Heart left ventricle (tissue), 16 donors: ENCODE measurements at places on chromosomes 7 and 10. TPM values are rescaled to one million over a fixed set of nuclear protein-coding genes. Genes with fewer than 3 reads are reported as not detected.
A peak's percentile ranks its signal among the peaks of the same experiment; 100 is the strongest.

LIPN gene
- total RNA-seq = not detected

COL26A1 gene
- total RNA-seq = not detected

FAM241B gene
- 0.64 TPM for total RNA-seq

COL17A1 gene
- 0.28 TPM for total RNA-seq

PRLHR gene
- total RNA-seq = not detected

CPXM2 gene
- total RNA-seq = 7.4 TPM

SRGN gene
- total RNA-seq = 34.7 TPM

DNA sequence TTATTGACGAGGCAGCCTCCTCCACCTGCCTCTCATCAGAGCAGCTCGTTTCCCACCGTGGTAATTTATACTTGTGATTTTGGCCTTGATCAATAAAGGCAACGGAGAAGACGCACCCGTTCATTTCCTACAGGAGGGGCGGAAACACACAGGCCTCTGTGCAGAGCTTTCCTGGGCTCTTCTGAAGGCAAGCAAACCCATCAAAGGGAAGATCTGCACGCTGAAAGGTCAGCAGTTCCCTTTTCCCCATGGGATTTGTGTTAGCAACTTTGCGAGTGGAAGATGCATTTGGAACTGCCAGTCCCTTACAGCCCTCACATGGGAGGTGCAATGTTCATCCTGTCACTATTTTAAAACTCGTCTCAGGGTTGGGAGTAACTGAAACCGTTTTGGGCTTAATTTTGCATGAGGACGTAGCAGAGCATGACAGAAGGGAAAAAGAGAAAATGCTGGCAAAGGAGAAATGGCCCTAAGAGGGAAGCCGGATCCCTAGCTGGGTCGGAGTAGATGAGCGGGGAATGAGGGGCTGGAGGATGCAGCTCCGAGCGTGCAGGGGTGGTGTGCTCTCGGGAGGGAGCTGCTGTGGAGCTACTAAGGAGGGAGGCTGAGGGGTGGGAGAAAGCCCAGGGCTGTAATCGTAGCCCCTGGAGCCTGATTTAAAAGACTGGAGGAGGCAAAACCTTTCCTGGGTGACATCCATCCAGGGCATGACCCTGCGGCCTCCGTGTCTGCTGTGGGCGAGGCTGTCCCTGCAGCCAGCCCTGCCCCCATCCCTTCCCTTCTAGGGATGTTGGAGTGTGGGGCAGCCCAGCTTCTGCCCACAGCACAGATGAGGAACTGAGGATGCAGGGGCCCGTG is 111.1 kb upstream of the FAM20C start:
- peaks cover 9% of the 10 kb centered on the region for H3K4me1 ChIP-seq
- H3K36me3 ChIP-seq = no peaks in the 10 kb centered on the region
- H3K27ac ChIP-seq = no peak overlapping the region
- peaks cover 8% of the 10 kb centered on the region for H3K27me3 ChIP-seq

GRCh38 chr10:102299873-102300272 is 54.5 kb downstream of the GBF1 start:
- DNase-seq = no peak
- no peaks in the 10 kb centered on the region for H3K27me3 ChIP-seq
- peak overlapping the region; percentile 82 for H3K27ac ChIP-seq

GRCh38 chr10:61754587-61755550 is 92.1 kb downstream of the CABCOCO1 start:
- H3K36me3 ChIP-seq = no peaks in the 10 kb centered on the region
- no peak overlapping the region for H3K27ac ChIP-seq
- no peaks in the 10 kb centered on the region for H3K27me3 ChIP-seq
- no peak for DNase-seq
- H3K4me3 ChIP-seq = no peak overlapping the region

DNA sequence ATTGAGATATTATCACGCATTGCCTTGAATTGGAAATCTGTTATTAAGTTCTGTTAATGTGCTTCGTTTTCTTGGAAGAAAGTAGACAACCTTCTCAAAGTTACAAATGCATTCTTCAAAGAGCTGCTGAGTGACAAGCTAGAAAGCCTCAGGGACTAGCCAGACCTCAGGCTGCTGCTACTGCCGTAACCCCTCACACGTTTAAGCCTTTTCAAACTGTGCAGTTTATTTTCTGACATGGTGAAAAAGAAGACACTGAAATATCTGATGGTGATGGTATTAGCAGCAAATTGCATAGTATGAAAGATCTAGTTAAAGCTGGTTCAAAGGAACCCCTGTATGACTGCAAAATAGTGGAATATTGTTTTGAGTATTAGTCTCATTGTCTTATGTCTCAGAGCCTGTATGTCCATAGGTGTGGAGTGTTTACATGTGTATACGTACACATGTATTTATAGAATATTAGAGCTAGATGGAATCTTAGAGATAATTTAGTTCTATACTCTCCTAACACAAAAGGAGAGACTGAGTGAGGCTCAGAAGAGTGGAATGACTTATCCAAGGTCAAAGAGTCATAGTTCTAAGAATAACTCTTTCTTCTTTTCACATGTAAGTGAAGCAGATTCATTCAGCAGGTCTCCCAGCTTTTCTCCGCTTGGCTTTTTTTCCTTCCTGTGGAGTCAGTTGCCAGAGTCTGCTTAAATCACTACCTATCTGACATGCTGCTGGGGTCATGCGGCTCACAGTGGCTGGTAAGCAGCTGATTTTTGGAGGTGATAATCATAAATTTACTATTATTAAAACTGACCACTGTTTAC is 431.9 kb downstream of the PLXDC2 start:
- H3K4me1 ChIP-seq = no peaks in the 10 kb centered on the region
- no peaks in the 10 kb centered on the region for H3K27me3 ChIP-seq
- no peak overlapping the region for H3K27ac ChIP-seq
- DNase-seq = no peak

DNA sequence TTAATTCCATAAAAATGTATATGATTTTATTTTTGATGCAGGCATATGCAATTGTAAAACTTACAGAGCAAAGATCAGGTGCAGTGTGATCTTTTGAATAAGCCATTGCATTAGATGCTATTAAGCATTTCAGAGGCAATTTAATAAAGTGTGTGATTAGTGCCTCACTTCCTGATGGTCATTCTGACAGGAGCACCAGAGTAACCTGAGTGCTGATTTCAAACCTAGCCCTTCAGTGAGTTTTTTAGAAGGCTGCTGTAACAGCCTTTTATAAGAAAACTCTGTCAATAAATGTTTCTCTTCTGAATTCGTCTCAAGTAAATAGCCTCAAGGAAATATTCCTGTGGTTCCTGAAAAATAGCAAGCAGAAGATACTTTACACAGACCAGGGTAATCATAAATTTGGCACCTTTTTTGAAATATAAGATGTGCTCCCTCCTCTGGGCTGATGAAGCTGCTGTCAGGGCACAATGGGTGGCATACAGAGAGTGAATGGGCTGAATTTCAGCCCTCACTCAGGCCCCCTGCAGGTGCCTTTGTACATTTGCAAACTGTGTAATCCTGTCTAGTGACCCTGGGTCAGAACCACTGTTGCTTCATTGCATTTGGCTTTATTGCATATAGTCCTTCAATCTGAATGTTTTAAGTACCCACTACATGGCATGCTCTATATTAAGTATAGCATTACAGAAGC is 193.7 kb upstream of the CSTF2T start:
- no peak overlapping the region for H3K27ac ChIP-seq
- no peak for DNase-seq
- H3K4me1 ChIP-seq = peaks cover 40% of the 10 kb centered on the region
- no peaks in the 10 kb centered on the region for H3K27me3 ChIP-seq
- H3K36me3 ChIP-seq = no peaks in the 10 kb centered on the region

GRCh38 chr7:80918909-80919721 is at the start of gene SEMA3C:
SEMA3C (minus strand) TSS chr7:80919051; CDS start chr7:80916781, 2,270 bp downstream.
- H3K27me3 ChIP-seq = no peaks in the 10 kb centered on the region
- peaks cover 3% of the 10 kb centered on the region for H3K4me1 ChIP-seq
- DNase-seq = peak; percentile 95
- H3K27ac ChIP-seq = peak within 1 kb of the TSS; percentile 77

DNA sequence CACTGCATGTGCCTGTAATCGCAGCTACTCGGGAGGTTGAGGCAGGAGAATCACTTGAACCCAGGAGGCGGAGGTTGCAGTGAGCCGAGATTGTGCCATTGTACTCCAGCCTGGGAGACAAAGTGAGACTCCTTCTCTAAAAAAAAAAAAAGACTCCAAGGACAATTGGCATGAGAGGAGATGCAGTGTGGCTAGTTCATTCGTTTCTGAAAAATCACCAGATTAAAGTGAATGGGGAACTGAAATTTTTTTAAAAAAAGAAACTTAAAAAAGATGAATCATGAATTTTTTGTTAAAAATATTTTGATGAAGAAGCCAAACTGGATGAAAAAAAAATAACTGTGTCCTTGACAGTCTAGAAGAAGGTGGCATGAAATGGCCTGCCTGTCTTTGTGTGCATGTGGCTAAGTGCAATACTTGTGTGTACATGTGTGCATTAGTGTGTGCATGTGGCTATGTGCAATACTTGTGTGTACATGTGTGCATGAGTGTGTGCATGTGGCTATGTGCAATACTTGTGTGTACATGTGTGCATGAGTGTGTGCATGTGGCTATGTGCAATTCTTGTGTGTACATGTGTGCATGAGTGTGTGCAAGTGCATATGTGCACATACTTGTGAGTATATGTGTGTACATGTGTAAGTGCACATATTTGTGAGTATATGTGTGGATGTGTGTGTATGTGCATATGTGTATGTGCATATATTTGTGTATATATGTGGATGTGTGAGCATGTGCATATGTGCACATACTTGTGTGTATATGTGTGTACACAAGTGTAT is 391.7 kb upstream of the KLF6 start:
- peak overlapping the region; percentile 80 for H3K27ac ChIP-seq
- no peaks in the 10 kb centered on the region for H3K36me3 ChIP-seq
- H3K4me1 ChIP-seq = no peaks in the 10 kb centered on the region
- no peaks in the 10 kb centered on the region for H3K27me3 ChIP-seq

DNA sequence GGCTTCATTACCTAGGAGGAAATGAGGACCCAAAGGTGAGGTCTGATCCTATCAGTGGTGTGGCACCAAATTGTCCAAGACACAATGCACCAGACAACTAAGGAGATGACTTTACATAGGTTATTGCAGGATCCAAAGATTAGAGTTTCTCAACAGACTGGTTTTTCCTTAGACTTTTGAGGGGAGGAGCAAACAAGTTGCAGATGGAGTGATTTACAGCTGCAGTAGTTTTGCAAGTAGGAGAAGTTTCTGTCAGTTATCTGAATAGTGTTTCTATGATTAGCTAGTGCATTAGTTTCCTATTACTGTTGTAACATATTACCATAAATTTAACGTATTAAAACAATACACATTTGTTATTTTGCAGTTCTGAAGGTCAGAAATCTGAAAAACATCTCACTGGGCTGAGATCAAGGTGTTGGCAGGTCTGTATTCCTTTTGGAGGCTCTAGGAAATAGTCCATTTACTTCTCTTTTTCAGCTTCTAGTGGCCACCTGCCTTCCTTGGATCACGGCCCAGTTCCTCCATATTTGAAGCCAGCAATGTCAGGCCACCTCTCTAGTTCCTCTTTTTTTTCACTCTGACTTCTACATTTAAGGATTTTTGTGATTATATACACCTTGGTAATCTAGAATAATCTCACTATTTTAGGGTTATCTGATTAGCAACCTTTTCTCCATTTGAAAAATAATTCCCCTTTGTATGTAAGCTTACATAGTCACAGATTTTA is 994.9 kb downstream of the REEP3 start:
- no peaks in the 10 kb centered on the region for H3K27me3 ChIP-seq
- no peak overlapping the region for H3K4me3 ChIP-seq
- no peaks in the 10 kb centered on the region for H3K4me1 ChIP-seq
- no peaks in the 10 kb centered on the region for H3K36me3 ChIP-seq
- H3K27ac ChIP-seq = no peak overlapping the region

- peaks cover 24% of the 10 kb centered on the region for H3K27me3 ChIP-seq
- DNase-seq = peak; percentile 57
- peaks cover 34% of the 10 kb centered on the region for H3K4me1 ChIP-seq
- peak overlapping the region; percentile 67 for H3K27ac ChIP-seq
- H3K4me3 ChIP-seq = peak overlapping the region; percentile 47
- no peaks in the 10 kb centered on the region for H3K36me3 ChIP-seq
These were observed 881 bp downstream of the C10orf67 start for GRCh38 chr10:23343591-23344240.

- H3K4me3 ChIP-seq = no peak overlapping the region
- no peak for DNase-seq
- no peaks in the 10 kb centered on the region for H3K27me3 ChIP-seq
These were observed 567.8 kb downstream of the IPMK start for GRCh38 chr10:57699944-57700343.

- peaks cover 21% of the 10 kb centered on the region for H3K4me1 ChIP-seq
- no peaks in the 10 kb centered on the region for H3K36me3 ChIP-seq
- no peak overlapping the region for H3K27ac ChIP-seq
- DNase-seq = no peak
These were observed 5.0 kb downstream of the PRKAG2 start for GRCh38 chr7:151871904-151872303.

DNA sequence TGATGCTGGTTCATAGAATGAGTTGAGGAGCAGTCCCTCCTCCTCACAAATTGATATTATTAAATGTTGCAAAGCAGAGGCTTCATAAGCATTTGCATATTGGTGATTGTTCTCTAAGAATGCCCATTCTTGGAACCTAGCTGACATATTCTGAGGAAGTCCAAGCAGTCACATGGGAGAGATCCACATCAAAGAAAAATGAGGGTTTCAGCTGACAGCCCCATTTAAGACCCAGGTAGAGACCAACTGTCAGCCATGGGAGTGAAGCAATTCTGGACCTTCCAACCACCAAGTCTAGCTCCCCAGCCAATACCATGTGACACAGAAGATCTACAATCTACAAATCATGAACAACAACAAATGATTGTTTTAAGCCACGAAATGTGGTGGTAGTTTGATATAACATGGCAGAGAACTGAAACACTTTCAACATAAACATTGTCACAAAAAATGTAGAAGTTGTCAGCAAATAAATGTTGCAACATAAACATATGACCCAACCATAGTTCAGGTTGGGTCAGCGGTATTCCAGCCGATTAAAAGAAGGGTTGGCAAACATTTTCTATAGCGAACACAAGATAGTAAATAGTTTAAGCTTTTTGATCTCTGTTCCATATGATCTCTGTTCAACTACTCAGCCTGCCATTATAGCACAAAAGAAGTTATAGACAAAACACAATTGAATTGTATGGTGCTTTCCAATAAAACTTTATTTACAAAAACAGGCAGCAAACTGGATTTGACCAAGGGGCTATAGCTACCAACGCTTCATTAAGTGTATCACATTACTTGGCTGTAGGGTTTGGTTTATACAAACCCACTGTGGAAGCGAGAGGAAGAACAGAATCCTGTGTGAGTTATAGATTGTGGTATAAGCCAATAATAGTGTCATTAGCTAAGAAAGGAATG is 41.4 kb upstream of the MPP7 start:
- H3K27ac ChIP-seq = no peak overlapping the region
- H3K27me3 ChIP-seq = no peaks in the 10 kb centered on the region
- H3K36me3 ChIP-seq = no peaks in the 10 kb centered on the region
- no peaks in the 10 kb centered on the region for H3K4me1 ChIP-seq
- no peak overlapping the region for H3K4me3 ChIP-seq
- DNase-seq = no peak
